ENCODE measurements at places on chromosomes 7 and 10.

DNA sequence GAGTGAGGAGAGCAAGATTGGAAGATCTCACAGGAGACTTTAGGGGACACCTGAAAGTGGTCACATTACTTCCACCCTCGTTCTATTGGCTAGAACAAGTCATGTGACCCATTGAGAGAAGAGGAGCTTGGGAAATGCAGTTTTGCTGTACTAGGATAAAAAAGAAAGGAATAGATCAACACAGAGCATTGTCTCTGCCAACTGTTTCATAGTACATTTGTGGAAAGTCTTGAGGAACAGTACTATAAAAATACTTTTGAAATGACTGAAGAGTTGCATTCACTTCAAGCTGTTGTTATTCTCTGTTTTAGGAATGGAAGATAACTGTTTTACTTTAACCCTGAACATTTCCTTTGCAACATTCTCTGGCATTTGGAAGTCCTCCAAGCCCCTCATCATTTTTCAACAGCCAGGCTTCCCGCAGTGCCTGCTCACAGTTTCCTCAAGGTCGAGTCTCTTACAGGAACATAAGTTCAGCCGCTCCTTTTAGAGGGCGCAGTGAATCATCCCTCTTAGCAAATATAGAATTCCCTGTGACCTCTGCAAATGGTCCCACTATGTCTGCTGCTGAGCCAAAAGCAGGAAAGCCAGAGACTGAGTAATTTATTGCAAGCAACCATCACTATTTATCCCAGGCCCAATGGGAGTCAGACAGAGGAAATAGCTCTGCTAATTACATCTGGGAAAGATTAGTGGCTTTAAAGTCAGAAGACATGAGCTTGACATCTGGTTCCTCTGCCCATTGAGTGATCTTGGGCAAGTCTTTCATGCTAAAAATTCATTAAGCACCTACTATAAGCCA is 40.7 kb downstream of the MRPL32 start:
- no peak for DNase-seq

DNA sequence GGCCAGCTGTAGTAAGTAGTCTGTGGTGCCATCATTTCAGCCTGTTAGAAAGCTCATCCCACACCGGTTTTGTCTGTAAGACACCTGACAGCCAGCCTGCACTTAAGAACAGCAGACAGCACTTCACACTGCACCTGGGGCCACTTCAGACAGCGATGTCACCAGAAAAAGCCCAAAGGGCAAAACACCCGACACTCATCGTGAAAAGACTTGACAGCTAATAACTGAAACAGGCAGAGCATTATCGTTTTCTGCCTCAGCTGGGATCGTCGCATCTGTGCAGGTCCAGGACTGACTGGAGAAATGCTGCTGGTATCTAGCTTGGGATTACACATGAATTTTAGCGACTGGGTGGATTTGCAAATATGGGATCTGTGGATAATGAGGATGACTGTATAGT is 16.8 kb upstream of the LAT2 start:
- no peak for DNase-seq

DNA sequence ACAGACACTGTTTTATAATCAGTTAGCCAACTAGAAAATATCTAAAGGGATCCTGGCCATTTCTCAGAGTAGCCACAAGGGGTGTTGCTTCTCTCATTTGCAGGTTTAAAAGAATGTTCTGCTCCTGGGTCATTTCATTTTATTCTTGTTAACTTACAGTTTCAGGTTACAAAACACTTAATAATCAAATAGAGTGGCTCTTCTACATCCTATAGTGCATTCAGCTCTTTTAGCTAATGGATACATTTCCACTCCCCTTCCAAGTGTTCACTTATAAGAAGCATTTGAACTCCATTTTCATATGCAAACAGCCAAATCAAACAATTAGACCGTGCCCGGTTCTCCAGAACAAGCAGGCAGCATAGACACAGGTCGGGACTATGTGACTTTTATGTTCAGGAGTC is 117.5 kb downstream of the TRIL start:
- no peak for DNase-seq

- DNase-seq: no peak
These were observed 14.6 kb upstream of the BRI3 start for GRCh38 chr7:98266840-98267239.

- no peak for DNase-seq
These were observed 185.6 kb downstream of the ANK3 start for GRCh38 chr10:60203993-60204618.

DNA sequence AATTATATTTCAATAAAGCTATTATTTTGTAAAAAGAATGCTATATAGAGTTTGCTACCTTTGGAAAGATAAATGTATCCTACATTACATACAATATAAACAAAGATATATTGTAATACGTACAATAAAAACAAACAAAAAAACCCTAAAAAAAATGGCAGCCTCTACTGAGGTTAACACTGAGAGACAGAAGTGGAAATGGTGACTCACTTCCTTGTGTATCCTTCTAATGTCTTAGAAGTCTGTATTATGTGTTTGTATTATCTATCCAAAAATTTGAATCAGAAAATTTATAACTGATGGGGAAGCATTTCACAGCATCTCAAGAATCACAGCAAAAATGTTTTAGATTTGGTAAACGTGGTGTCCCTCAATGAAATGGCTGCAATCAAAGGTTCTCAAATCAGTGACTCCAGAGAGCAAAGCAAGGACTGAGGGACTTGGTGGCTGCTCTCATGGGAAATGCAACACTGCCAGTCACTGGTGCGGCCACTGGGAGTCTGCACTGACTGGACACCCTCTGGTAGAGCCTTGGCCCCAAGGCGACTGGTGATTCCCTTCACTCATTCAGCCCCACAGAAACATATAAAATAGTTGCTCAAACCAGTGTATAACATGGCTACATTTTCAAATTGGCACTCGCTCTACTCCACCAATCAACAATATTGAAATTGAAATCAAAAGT is 53.8 kb downstream of the PANK1 start:
- DNase-seq: no peak

- no peak for DNase-seq
These were observed 22.7 kb downstream of the JAZF1 start for GRCh38 chr7:28157831-28158416.

- no peak for DNase-seq
These were observed 263.5 kb upstream of the FERD3L start for GRCh38 chr7:19408706-19409220.

DNA sequence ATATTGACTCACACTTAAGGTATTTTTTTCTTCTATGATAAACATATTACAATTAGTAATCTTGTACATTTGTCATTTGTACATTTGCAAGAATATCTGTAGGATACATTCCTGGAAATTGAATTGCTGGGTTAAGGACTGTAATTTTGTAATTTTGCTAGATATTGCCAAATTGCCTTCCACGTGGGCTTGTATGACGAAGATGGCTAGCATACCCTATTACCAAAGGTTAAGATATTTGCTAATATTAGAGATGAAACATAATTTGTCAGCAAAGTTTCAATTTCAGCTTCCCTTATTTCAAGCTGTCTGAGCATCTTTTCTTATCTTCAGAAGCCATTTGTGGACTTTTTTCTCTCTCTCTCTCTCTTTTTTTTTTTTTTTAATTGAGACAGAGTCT is 1.0 kb upstream of the LYZL2 start:
- no peak for DNase-seq

DNA sequence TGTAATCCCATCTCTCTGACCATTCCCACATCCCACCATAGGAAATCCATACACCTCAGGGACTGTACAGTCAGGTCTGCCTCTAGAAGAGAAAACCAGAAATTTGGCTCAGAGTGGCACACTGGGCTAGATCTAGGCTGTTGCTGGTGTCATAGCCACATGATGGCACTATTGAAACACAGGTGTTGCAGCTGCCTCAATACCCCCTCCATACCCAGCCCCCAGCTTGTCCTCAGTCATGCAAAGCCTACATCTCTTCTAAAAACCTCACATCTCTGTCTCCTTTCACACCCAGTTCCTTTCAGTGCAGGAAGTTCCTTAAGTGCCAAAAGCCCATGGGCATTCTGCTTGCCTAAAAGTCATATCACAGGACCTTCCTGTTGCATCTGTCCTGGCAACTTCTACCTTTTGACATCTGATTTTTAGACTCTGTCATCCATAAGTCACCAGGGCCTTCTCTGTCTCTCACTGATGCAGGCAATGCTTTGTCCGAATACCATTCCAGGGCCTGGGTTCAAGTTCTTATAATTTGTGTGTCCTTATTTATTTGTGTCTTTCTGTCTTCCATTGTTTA is 27.0 kb upstream of the HIBADH start:
- DNase-seq: no peak

DNA sequence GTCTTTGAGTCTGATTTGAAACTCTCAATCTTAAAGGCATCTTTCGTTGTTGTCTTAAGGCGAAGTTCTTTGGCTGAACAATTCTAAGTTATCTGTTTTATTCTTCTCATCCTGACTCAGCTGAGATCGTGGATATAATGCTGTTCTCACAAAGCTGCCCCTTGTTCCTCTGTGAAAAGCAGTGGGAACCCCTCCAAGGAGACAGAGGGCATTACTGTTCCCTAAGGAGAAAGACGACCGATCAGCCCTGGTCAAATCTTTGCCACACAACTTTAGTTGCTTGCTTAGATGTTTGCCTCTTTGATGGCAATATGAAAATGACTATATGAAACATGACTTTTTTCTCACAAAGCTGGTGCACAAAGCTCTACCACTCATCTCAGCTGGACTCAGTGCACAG is 1016.7 kb downstream of the REEP3 start:
- DNase-seq: no peak

- DNase-seq: no peak
These were observed 613.7 kb upstream of the MKI67 start for GRCh38 chr10:128739930-128740329.

DNA sequence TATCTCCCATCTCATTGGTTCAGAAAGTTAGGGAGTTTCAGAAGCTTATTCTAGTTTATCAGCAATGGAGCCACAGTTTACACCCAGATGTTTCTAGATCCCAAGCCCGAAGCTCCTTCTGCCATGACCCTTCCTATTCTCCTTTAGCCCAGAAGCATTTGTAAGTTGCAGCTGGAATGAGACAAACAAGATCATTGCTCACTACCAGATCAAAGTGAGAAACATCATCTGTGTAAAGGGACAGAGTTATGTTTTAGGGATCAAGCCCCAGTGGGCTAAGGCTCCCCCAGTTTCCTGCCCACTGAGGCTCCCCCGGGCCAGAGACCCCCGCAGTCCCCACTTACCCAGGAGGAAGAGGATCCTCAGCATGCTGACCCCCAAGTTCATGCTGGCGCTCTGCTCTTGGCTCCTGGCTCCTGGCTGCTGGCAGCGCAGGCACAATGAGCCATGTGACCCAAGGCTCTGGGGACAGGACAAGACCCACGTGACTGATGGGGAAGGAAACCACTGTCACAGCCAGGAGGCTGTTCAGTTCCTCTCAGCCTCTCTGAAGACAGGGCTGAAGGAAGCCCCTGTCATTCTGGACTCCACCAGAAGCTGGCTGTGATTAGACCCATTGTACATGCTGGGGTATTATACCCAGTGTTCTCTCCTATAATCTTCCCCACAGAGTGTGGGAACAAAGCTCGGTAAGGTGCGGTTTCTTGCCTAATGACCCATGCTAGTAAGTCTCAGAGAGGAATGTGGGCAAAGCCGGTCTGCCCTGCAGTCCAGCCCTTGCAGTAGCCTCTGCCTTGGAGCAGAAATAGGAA is at the start of gene TMEM273:
TSS of gene TMEM273 (minus strand) at position 442 of the 812 bp plus-strand sequence. CDS start at position 387, 55 bp downstream.
- no peak for DNase-seq

- no peak for DNase-seq
These were observed 447.6 kb upstream of the ZMIZ1 start for GRCh38 chr10:78620985-78621799.

- DNase-seq: no peak
These were observed 299.2 kb upstream of the ETV1 start for GRCh38 chr7:14288701-14289100.

- no peak for DNase-seq
These were observed 91.4 kb upstream of the CYP26C1 start for GRCh38 chr10:92969151-92969550.

DNA sequence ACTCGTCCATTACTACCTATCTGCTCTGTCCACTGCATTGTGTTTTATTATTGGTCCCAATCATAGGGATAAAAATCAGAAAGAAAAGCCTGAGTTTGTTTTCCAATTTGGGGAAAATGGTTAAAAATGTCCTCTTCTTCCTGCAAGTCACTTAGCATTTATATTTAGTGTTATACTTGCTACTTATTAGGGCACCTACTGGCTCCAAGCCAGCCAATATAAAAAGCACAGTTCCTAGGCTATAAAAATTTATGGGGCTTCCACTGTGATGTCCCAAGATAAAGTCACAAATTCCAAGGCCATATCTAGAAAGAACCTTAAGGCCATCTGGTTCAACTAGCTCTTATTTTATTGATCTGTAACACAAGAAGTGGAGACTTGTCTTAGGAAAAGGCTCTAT is 3.2 kb downstream of the SLC35B4 start:
- DNase-seq: no peak

- no peak for DNase-seq
These were observed 23.8 kb upstream of the GLCCI1 start for GRCh38 chr7:7944619-7945282.

DNA sequence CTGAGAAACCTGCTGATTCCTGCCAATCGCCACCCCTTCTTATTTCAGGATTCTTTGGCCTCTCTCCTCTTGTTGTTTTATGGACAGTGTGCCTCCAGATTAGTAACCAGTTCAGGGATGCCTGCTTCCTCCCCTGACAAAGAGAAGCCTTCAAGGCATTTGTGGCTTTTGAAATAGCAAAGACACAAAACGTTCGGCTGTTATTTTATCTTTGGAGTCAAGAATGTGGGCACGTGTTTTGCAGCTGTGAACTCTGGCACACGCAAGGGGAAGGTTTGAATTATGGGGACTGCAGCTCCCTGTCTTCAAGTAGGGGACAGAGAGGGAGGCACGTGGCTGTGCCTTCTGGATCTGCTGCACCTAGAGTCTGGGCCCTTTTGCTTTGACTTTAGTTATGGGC is 157.9 kb upstream of the GRB10 start:
- DNase-seq: no peak

Measured in stimulated activated CD8-positive, alpha-beta memory T cell treated with anti-CD3 and anti-CD28 coated beads, Interleukin-4, amount 100 ng/mL, for 4 hours (primary cell).